Stimulated activated naive B cell treated with anti-CD40 and anti-IgM and Interleukin-4, amounts not matched to agents 10 μg/mL and 1 μg/mL and 100 μg/mL, for 72 hours (primary cell): ENCODE measurements at places on chromosomes 4 and X.
A peak's percentile ranks its signal among the peaks of the same experiment; 100 is the strongest.

GRCh38 chr4:108544481-108544880 lies 75.9 kb upstream of the RPL34 start:
- DNase-seq, result no peak

GRCh38 chrX:149992918-149993317 lies 54.6 kb upstream of the EOLA2 start:
- DNase-seq, result no peak

GRCh38 chrX:14508025-14508690 lies 21.2 kb upstream of the GLRA2 start:
- no peak for DNase-seq

GRCh38 chr4:141459020-141459419 lies 177.4 kb upstream of the IL15 start:
- no peak for DNase-seq

- no peak for DNase-seq
These were observed 23.1 kb upstream of the ARMCX2 start for GRCh38 chrX:101682723-101683122.

- DNase-seq, result no peak
These were observed 72.5 kb downstream of the FAT1 start for GRCh38 chr4:186651181-186651603.

GRCh38 chr4:110046588-110047049 lies 133.9 kb downstream of the EGF start:
- DNase-seq, result no peak

DNA sequence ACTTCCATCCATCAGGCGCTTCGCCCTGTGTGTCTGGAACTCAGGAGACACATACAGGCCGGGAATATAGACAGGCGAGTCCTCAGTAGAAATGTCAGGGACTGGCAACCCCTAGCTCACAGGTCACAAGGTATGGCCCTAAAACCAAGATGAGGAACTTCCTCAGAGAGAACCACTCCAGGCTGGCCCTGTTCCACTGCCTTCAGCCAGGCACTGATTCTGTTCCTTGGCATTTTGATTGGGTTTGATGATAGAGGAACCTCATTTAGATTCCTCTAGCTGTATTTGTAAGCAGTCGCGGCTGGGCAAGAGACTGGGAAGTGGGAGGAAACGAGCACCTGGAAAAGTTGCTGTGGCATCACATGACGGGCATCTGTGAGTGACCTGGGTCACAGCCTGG lies 8.1 kb downstream of the HPSE start:
- DNase-seq, result no peak

- DNase-seq, result no peak
These were observed 13.8 kb upstream of the ADAMTS3 start for GRCh38 chr4:72582853-72583252.

DNA sequence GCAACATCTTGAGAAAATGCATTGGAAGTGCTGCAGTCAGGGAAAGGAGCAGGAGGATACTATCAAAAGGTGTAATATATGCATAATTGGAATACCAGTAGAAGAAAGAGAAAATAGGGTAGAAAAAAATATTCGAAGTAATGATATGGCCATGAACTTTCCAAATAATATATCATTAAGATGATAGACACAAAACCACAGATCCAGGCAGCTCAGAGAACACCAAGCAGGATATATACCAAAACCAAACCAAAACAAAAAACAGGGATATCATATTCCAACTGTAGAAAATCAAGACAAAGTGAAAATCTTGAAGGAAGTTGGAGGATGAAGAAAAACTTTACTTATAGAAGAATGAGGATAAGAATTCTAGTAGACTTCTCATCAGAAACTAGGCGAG lies 9.7 kb upstream of the POLA1 start:
- no peak for DNase-seq

DNA sequence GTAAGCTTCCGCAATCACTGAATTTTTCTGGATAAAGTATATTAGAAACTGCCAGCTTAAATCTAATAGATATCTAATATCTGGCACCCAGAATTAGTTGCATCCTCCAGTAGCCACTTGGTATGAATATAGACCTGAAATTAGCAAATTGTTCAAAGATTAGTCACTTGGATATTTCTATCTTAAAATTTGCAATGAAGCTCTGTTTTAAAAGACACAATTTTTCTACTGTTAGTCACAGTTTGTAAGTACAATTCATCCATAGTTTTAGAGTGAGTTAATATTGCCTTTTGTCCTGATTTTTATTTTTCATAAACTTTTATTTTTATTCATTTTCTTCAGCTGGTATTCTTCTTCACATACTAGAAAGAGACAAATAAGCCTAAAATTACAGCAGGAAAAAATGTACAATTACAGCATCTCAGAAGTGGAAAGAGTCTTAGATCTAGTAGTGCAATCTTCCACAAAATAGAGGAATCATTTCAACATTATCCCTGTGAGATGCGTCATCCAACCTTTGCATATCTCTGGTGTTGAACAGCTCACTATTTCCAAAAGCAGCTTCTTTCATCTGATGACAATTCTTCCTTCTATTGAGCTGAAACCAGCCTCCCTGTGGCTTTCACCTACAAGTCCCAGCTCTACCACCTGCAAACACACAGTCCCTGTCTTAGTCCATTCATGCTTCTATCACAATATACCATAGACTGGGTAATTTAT lies 190.0 kb upstream of the AR start:
- DNase-seq, result no peak

GRCh38 chrX:50436797-50437196 lies 33.8 kb downstream of the DGKK start:
- no peak for DNase-seq

DNA sequence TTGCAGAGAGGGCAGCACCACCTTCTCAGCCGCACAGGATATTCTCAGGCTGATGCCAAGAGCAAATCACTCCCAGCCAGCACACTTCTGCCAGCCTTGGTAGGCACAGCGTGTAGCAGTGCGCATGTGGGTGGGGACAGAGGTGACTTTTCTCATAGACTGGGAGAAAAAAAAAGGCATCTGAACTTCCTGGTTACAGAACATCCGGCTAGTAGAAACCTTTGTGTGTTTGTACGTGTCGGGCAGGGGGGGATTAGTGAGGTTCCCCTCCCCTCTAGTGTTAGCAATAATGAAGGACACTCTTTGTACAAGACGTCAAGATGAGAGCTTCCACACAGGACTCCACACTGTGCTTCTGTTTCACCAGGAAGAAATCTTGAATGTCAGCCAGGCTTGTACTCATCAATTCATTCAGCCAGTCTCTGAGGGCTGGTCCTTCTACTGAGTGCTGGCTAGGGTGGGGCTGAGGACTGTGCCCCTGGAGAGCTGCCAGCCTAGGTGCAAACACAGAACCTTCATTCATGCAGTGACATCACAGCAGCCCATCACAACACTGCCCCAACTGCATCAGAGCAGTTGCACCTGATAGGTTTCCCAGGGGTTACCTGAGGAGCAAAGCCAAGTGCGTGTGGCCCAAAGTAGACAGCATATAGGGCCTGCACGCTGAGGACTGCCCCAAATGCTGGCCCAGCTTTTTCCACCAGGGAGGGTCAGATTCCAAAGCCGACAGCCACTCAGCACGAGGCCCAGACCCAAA lies 34.7 kb downstream of the SLC25A5 start:
- DNase-seq, result no peak

DNA sequence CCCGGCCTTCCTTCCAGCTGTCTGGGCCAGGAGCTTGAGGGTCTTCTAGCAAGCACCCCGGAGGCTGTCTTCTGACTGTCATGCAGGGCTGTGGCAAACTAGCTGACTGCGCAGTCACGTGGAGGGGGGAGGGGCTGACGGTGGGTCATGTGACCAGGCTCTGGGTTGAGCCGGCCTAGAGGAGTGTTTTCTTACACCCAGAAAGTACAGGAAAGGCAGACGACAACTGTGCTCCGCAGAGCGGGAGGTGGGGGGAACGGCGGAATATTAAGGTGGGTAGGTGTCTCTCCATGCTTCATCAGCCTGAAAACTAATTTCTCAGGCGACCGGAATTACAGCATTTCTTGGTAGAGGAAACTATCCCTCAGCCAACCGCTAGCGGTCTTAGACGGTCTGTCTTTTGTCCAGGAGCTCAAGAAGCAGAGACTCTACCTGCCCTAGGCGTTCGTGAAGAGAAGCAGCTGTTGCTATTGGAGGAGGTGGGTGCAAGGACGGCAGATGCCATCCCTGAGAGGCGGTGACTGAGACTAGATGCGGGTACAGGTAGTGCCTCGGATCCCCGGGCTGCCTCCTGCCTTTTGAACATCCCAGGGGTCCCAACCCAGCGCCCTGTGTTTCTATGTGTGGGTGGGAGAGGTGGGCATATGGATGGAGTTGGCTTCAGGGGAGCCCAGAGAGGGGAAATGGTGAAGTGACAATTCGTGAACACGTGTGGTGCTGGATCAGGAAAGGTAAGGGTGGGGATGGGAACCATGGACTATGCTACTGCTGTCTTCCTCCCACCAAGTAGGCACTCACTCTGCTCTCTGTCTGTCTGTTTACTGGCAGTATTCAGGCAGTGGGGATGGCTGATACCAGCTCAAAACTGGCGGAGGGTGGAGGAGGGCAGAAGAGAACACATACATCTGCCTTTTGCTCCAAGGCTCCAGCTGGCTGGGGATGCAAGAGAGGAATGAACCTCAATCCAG lies 8.8 kb downstream of the GPRASP1 start:
- peak; percentile 70 for DNase-seq

DNA sequence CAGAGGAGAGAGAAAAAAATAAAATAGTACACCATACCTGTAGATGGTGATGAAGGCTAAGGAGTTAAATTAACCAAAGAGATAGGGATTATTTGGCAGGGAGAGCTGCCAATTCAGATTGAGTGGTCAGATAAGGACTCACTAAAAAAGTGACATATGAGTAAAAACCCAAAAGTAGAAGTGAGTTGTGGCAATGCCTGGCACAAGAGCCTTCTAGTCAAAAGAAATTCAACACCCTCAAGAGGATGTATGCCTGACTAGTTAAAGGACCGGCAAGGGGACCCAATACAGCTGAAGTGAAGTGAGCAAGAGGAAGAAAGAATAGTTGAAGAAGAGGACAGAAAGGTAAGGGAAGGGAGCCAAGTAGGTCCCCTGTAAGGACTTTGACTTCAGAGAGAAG lies 34.9 kb downstream of the ELF2 start:
- peak; percentile 12 for DNase-seq

- no peak for DNase-seq
These were observed 29.6 kb downstream of the PDK3 start for GRCh38 chrX:24494647-24495075.

DNA sequence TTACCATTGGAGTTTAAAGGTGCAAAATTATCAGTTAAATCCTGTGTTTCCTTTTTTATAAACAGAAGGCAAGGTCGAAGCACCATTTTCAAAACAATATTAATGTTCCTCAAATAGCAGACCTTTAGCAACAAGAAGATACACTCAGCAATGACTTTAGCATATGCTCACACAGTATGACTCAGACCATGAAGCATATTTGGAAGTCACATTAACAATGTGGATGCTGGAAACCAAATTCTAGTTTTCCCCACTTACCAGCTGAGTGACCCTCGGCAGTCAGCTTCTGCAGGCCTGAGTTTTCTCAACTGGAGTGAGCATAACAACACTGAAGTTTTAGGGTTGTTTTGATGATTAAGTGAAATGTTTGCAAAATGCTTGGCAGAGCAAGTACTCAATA lies 130.5 kb downstream of the ANK2 start:
- DNase-seq, result no peak

- no peak for DNase-seq
These were observed 395.0 kb upstream of the SPOCK3 start for GRCh38 chr4:167629272-167629671.

- DNase-seq, result no peak
These were observed 193.8 kb upstream of the CXorf51B start for GRCh38 chrX:146615628-146616348.

GRCh38 chr4:28948501-28948900 lies 1771.7 kb upstream of the PCDH7 start:
- DNase-seq, result no peak

DNA sequence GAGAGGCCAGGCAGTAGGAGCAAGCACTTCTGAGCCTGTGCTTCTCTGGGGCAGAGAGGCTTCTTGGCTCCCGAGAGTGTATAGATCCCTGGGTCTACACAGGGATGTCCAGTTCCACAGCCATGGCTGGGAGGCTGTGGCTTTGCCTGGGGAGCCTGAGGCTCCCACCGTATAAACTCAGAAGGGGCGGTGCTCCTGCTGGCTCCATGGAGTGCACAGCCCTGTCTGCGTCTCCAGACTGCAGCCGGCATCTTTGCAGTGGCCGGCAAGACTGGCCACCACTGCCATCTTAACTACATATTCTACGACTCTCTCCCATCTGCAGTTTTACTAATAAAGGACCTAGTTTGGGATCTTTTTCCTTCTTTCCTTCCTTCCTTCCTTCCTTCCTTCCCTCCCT lies 1253.8 kb downstream of the C4orf33 start:
- DNase-seq, result no peak

- DNase-seq, result no peak
These were observed 79.2 kb downstream of the USP9X start for GRCh38 chrX:41164449-41164848.

GRCh38 chrX:144840616-144841015 lies 406.7 kb upstream of the SPANXN1 start:
- no peak for DNase-seq

DNA sequence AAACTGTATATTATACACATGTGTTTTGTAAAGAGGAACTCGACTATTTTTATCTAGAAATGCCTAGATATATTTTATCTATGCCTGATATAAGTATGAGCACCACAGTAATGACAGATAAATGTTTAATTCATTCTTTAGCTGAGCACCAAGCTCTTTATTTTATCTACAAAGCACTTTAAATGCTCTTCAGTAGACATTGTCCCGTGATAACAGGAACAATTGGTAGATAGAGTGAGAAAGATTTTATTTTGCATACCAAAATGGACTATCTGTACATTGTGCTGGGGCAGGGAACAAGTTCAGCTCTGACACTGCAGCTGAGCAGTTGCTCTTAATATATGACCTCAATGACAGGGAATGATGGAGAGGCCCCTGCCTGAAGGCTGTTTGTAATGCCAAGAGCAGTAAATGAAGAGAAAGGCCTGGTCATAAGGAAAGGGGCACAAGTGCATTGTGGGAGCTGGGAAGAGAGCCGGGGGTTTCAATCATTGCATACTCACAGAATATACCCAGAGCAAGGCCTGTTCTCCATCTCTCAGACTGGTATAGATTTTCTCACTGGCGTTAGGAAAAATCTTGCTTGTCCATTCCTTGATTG lies 57.3 kb downstream of the SEPTIN11 start:
- DNase-seq, result no peak

DNA sequence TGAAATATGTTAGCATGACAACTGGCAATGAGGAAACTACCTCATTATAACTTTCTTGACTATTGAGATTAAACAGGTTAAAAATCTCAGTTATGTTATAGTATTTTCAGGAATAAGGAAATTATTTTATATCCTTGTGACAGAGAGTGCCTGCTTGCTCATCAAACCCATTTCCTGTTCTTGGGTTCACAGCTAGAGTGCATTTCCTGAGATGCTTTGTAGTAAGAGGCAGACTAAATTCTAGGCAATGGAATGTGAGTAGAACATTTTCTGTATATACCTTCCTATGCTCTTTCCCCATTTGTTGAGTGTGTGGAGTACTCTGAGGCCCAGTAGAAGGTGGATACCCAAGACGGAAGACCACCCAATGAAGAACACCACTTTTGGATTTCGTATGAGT lies 96.9 kb upstream of the CASK start:
- no peak for DNase-seq
